ENCODE measurements at places on chromosomes 6 and 20.

GRCh38 chr6:168416531-168416930 lies 24.5 kb upstream of the SMOC2 start:
- DNase-seq: no peak

DNA sequence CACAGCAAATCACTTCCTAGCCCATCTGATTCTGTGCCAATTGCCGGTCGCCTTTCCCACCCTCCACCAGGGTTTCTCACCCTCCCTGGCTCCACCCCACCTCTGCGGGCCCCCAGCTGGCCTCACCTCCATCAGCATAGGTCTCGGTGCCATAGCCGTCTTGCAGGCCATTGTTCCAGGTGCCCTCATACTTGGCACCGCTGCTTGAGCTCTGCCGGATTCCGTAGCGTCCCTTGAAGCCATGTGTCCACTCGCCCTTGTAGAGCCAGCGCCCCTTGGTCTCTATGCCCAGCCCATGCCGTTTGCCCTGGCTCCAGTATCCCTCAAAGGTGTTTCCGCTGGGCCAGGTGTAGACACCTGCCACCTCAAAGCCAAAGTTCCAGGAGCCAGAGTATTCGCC lies 787 bp downstream of the JPH2 start:
- no peak for DNase-seq

- DNase-seq: no peak
Measured at GRCh38 chr6:117414770-117415169, 11.0 kb downstream of the ROS1 start.

GRCh38 chr6:137415127-137415833 lies 78.9 kb downstream of the OLIG3 start:
- DNase-seq: peak; percentile 43

DNA sequence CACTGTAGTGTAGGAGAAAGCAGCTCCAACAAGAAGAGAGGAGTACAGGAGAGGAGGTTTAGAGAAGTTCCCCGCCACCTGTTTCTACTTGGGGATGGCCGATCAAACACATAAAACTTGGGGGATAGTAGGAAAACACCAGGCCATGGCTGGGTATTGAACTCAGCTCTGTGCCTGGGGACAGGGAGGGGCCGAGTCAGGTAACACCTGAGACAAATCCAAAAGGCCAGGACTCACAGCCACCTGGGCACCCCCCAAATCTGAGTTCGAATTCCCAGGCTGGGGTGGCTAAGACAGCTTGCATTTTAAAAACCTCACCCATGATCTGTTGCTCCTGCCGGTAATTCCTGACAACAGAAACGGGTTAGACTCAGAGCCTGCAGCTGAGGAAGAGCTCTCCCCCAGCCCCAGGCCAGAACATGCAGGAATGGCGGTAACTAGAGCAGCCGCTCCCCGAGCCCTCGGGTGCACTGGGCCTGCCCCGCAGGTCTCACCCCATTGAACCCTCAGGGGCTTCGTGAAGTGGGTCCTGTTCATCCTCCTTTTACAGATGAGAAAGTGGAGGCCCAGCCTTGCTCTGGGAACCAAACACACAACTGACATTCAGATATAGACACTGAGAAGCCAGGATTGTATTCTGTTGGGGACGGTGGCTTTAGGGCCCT lies 61.0 kb downstream of the TCP11 start:
- no peak for DNase-seq

DNA sequence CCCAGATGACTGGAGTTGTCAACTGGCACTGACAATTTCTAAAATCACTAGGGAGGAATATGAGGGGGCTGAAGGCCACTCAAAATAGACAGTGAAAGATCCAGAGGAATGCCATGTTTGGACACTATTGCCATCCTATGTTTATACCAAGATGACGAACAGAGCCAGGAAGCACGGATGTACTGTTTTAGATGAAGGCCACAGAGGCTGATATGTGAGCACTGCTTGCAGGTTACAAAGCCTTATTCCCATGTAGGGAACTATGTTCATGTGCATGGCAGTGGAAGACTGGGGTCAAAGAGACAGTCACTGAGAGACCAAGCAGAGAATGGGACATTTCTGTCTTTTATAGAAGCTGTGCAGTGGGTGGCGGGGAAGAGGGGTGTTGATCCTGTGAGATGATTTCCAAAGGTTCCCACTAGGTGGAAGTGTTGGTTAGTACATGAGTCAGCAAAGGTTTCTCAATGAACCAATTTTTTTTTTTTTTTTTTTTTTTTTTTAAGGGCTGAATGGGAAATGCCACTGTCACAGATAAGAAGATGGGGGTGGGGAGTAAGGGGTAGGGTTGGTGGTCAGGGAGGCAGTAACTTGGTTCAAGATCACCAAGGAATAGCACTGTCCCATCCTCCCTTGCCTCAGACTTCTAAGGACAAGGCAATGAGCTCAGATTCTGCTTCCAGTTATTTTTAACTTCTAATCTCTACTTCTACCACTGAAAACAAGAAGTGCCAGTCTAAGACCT lies 46.7 kb upstream of the MOCS1 start:
- no peak for DNase-seq

DNA sequence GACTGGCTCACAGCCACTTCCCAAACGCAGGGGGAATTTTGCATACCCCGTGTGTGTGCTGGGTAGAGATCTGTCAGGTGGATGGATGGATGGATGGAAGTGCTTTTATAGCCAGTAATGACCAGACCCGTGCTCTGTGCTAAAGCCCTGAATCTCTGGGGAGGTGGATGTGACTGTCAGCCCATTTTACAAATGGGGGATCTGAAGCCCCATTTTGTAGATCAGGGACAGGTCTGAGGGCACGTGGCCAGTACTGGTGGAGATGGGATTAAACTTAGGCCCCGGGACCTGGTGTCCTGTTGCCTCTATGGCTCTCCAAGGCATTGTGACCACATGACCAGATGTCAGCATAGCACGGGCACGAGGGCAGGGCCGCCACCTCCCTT lies 38.2 kb upstream of the ZBP1 start:
- no peak for DNase-seq

- DNase-seq: no peak
Measured at GRCh38 chr20:56808732-56809131, 179.6 kb downstream of the TFAP2C start.

GRCh38 chr6:25484900-25485299 lies 167.1 kb upstream of the SCGN start:
- DNase-seq: no peak

GRCh38 chr20:61974357-61974665 lies 91.4 kb downstream of the TAF4 start:
- DNase-seq: no peak

GRCh38 chr20:16729565-16730460 lies at the start of gene SNRPB2:
Gene SNRPB2 (plus strand): TSS chr20:16730026. CDS start chr20:16731703, 1,677 bp downstream.
- DNase-seq: peak; percentile 80

GRCh38 chr6:90462102-90462501 lies 124.8 kb downstream of the MAP3K7 start:
- no peak for DNase-seq

All from caudate nucleus (tissue), 63 donors.